ENCODE measurements at places on chromosomes 3 and 15.

- no peak for DNase-seq
Observed at GRCh38 chr3:42655980-42656679, 2.6 kb downstream of the ZBTB47 start.

GRCh38 chr15:39885099-39885777 lies 34.8 kb downstream of the GPR176 start:
- no peak for DNase-seq

DNA sequence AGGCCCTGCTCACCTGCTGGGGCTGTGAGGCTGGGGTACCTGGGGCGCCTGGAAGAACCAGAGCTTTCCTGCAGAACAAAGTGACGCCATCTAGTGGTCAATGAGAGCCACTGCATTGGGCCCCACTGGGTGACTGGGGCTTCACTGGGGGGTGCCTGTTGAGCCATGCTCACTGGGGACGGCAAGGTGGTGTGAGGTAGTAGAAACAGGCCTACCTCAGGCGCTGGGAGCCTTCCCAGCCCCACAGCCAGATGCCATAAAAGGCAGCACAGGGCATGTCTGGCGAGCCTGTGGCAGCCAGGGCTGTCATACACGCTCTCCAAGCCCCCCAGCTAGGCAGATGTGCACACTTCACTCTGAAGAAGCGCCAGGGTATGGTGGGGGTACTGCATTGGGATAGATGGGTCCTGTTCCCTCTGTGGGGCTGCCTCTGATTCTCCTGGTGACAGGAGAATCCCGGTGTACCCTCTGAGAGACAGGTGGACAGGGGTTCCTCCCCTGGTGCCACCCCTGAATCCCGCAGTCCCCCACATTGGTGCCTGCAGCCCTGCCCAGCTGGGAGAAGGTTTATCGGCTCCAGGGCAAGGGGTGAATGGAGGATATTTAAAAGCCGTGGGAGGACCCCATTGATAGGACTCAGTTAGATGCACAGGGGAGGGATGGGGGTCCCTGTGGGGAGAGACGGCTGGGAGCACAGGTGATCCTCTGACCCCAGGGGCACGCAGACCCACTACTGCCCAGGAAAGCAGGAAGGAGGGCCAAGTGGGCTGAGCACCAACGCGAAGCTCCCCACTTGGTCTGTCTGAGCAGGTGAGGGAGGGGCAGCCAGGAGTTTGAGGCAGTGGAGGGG lies 178.8 kb downstream of the NSMCE3 start:
- no peak for DNase-seq

DNA sequence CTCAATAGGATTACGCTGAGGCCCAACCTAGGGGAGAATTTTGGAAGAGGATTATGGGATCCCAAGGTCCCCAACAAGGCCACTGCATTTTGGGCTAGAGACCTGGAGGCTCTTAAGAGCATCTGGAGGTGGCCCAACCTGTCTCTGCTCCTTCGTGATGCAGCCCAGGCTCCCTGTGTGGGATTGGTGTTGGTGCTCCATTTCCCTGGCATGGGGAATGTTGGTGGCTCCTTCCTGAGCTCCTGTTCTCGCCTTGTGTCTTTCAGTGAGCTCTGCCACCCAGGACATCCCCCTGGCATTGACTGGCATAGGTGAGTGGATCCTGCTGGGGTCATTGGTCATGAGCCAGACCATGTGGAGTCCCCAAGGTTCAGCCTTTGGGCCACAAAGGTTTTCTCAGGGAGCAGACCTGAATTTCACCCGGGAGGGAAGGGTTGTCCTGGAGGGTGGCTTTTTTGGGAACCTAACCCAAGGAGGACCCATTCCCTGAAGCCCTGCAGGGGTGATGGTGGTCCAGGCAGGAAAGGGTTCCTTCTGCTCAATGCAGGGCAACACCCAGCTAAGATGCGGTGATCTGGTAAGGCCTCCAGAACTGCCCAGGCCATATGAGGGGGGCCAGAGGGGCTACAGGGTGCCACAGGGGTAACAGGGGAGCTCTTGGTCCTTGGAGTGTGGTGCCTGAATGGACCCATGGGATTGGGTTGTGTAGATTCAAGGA lies 202.5 kb downstream of the UBE3A start:
- no peak for DNase-seq

DNA sequence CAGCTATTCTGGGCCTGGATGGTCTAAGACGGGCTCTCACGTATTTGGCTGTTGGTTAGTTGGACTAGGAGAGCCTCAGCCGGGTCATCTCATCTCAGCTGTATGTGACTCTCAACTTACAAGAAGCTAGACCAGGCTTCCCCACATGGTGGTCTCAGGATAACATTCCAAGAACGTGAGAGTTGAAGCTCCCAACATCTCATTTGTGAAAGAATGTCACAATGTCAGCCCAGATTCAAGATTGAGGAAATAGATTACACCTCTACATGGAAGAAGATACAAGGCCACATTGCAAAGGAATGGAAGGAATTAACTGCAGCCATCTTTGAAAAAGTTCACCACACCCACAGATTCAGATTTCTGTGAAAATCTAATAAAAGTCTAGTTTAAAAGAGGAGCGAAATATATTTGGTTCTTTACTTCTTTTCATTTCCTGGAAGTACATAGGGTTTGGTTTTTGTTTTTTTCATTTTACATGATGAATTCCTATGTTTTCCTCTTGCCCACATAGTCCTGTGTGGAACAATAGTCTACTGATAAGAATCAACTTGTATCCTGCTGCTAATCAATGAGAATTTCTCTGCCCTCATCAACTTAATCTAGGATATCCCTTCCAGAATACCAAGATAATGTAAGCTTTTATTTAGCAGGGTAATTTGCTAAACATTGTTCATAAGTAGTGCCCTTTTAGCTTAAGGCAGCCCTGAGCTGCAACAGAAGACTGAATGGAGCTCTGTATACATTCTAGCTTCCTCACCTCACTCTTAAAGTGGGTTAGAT lies 116.5 kb downstream of the CMSS1 start:
- no peak for DNase-seq

Measured in stimulated activated CD8-positive, alpha-beta memory T cell treated with anti-CD3 and anti-CD28 coated beads, Interleukin-4, amount 100 ng/mL, for 1 hour (primary cell).